ENCODE measurements at places on chromosomes 6 and 20. TPM values are rescaled to one million over a fixed set of nuclear protein-coding genes. Genes with fewer than 3 reads are reported as not detected.

The HLA-A gene
- 233 TPM for total RNA-seq

The FAM229B gene
- 17.9 TPM for total RNA-seq

The SSR1 gene
- total RNA-seq: 59.3 TPM

The EEF1A2 gene
- total RNA-seq: 139 TPM

The C6orf120 gene
- 37.2 TPM for total RNA-seq

The SLC13A3 gene
- total RNA-seq: 13.5 TPM

The ZNF165 gene
- total RNA-seq: 3.0 TPM

The RSPH9 gene
- 1.2 TPM for total RNA-seq

The SLC39A7 gene
- 60.0 TPM for total RNA-seq

The NHLRC1 gene
- total RNA-seq: 3.2 TPM

The TMEM244 gene
- total RNA-seq: not detected

The NOTCH4 gene
- 22.2 TPM for total RNA-seq

The CDSN gene
- not detected for total RNA-seq

The REV3L gene
- 50.3 TPM for total RNA-seq

The RING1 gene
- 39.8 TPM for total RNA-seq

The ANKRD60 gene
- not detected for total RNA-seq

The SLC25A27 gene
- 31.8 TPM for total RNA-seq

The ACTR5 gene
- total RNA-seq: 10.5 TPM

The FAM83C gene
- total RNA-seq: not detected

The BMP6 gene
- total RNA-seq: 8.6 TPM

The BEND6 gene
- total RNA-seq: 2.5 TPM

The PROKR2 gene
- total RNA-seq: not detected

The XKR7 gene
- total RNA-seq: 0.23 TPM

The LINC00237 gene
- total RNA-seq: not detected

The EPPIN gene
- total RNA-seq: not detected

The AIF1 gene
- total RNA-seq: 18.7 TPM

The OPRM1 gene
- not detected for total RNA-seq

The PDE10A gene
- total RNA-seq: 38.2 TPM

The PRRT1 gene
- 1.9 TPM for total RNA-seq

The MDC1 gene
- total RNA-seq: 15.9 TPM

The PTCRA gene
- total RNA-seq: 0.82 TPM

The SLC12A5 gene
- total RNA-seq: not detected

The RIPOR3 gene
- 18.1 TPM for total RNA-seq

The ZNF334 gene
- 13.5 TPM for total RNA-seq

The ANKRD66 gene
- total RNA-seq: not detected

The GPR63 gene
- 3.2 TPM for total RNA-seq

The WFDC10A gene
- not detected for total RNA-seq

The RIN2 gene
- total RNA-seq: 64.3 TPM

The TGM3 gene
- 0.70 TPM for total RNA-seq

The NMBR gene
- total RNA-seq: 0.29 TPM

The APOBEC2 gene
- 197 TPM for total RNA-seq

The IRAK1BP1 gene
- 11.6 TPM for total RNA-seq

The VARS1 gene
- 38.8 TPM for total RNA-seq

The PRKN gene
- total RNA-seq: 19.2 TPM

The TNFRSF21 gene
- 25.0 TPM for total RNA-seq

The TPX2 gene
- total RNA-seq: 16.1 TPM

The HLA-G gene
- not detected for total RNA-seq

The HSPA12B gene
- total RNA-seq: 25.5 TPM

The TSBP1 gene
- total RNA-seq: not detected

The RIMS4 gene
- total RNA-seq: 1.1 TPM

The SPACA1 gene
- total RNA-seq: not detected

The ME1 gene
- total RNA-seq: 2.3 TPM

The DNAAF9 gene
- 32.0 TPM for total RNA-seq

The SLC22A2 gene
- total RNA-seq: 8.6 TPM

The DLK2 gene
- 1.3 TPM for total RNA-seq

The CCND3 gene
- total RNA-seq: 31.2 TPM
